ENCODE measurements at places on chromosomes 16 and 17.

DNA sequence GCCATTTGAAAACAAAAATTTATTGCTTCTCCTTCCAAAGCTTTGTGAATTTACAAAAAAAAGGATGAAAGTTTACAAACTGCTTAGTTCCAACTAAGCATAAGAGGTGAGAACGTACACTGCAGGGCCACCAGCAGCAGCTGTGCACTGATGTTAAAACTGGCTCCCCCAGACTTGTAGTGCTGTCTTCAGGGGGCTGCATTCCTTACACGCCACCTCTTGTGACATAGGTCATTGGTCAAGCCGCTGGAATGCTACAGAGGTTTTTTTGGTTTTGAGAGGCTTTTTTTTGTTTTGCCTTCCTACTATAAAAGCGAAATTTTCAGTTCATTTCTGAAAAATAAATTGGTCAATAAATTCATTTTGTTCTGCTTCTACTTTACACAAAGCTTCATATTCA is 6.9 kb downstream of the IFT20 start:
- DNase-seq: no peak

DNA sequence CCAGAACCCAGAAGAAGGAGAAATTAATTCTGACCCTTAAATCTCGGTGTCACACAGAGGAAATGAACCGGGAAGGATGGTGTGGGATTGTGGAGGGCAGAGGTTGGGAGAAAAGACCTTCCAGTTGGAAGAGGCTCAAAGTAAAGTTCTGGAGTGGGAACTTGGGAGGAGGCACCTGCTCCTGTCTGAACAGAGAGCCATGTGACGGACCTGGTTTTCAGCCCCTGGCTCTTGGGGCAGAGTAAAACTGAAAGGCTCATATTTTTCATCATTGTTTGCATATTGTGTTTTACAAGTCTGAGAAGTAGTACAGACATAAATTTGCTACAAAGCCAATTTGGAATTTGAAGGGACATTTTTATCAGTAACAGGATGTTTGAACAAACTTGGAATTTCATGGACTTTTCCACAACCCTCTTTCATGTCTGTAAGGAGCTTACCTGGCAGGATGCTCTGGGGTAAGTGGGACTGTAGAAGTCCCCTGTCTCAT is 24.4 kb upstream of the SEC14L1 start:
- DNase-seq: no peak

- DNase-seq: peak; percentile 15
Observed at GRCh38 chr16:11393366-11393765, 48.1 kb downstream of the RMI2 start.

DNA sequence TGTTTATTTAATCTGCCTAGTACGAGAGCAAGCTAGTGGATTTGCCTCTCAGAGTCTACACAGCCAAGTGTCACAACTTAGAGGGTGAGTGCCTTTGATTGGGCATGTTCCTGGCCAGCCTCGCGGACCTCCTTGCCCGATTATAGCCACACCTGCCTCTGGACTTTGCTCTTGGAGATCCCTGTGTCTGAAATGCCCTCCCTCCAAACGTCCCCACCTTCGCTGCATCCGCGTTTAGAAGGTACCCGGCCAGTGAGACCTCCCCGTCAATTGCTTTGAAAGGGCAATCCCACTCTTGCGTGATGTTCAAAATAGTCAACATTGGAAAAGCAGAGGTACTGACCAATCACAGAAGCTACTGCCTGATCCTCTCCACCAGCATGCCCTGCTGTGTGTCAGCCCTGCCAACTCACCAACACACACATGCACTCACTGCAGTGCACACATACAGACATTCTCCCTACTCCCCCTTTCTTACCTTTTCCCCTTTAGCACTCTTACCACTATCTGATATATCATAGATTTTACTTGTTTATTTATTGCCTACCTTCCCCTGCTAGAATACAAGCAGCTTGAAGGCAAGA is 6.5 kb upstream of the SDK2 start:
- DNase-seq: no peak

DNA sequence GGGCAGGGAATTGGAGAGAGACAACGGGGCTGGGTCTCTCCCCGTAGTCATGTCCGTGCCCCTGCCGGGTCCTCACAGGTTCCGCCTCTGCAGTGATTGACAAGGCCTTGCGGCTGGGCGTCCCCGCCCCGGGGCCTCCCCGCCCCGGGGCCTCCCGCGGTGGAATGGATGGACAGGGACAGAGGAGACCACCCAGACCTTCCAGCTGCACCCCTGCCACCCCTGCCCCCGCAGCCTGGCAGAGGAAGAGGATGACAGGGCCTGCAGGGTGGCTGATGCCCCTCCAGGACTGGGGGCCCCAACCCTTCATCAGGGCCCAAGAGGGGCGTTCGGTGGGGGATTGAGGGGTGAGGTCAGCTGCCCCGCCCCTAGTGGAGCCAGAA is 216.4 kb upstream of the CIBAR2 start:
- no peak for DNase-seq

DNA sequence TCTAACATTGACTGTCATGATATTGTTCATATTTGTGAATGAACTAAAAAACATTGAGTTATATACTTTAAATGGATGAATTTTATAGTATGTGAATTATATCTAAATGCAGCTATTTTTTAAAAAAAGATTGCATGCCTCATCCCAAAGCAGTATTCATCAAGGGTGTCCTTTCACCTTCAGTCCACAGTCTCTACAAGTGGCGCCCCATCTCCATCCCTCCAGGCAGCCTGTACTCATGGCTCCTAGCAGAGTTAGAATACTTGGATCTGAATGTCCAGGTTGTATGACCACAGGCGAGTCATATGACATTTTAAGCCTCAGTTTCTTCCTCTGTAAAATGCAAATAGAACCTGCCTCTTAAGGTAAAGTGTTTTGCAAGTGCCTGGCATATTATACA is 69.8 kb downstream of the TMEM100 start:
- no peak for DNase-seq

Data from left ventricle myocardium superior (tissue), 1 donor.